Foreskin keratinocyte (primary cell): ENCODE measurements at places on chromosomes 1 and 21.

GRCh38 chr1:195962051-195962450 is 646.2 kb downstream of the KCNT2 start:
- DNase-seq, result no peak

- DNase-seq, result no peak
Observed at GRCh38 chr1:97202481-97203380, 481.1 kb downstream of the PTBP2 start.

GRCh38 chr1:82065916-82066315 is 265.2 kb downstream of the ADGRL2 start:
- no peak for DNase-seq

DNA sequence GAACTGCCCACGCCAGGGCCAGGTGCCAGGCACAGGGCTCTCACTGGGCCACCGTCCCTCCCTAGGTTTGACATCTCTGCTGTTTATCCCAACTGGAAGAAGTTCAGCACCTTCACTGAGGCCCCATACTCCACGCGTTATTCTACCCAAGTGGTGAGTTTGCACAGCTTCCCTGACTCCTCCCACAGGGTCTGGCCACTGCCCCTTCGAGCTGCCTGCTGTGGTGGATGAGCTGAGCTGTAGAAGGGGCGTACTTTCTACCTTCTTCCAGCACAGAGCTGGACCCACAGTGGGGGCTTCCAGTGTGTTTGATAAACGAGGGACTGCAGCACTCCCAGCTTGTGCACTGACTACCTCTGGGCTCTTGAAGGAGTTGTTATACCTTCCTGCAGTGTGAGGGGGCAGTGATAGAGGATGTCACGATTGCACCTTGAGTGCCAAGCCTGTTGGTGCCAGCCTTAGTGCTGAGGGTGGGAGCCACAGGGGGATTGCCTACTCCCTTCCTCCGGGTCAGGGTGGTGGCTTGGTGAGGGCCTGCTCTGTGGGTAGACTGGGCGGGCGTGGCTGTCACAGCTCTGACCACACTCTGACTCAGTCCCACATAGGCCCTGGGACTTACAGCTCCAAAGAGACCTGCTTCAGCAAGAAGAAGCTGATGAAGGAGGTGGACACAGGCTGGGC is 5.9 kb upstream of the TTC22 start:
- DNase-seq, result no peak

DNA sequence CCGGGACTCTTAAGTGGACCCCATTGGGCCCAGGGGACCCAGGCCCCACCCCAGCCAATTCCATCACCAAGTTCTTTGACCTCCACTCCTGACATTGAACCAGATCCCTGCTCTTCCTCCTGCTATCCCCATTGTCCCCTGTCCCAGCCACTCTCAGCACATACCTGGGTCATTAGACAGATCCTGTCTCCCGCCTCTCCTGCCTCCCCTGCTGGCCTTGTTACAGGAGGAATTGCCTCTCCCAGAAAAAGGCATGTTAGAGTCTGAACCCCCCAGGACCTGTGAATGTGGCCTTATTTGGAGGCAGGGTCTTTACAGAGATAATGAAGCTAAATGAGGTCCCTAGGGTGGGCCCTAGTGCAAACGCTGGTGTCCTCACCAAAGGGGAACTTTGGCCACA is 301.9 kb downstream of the NPHP4 start:
- no peak for DNase-seq

DNA sequence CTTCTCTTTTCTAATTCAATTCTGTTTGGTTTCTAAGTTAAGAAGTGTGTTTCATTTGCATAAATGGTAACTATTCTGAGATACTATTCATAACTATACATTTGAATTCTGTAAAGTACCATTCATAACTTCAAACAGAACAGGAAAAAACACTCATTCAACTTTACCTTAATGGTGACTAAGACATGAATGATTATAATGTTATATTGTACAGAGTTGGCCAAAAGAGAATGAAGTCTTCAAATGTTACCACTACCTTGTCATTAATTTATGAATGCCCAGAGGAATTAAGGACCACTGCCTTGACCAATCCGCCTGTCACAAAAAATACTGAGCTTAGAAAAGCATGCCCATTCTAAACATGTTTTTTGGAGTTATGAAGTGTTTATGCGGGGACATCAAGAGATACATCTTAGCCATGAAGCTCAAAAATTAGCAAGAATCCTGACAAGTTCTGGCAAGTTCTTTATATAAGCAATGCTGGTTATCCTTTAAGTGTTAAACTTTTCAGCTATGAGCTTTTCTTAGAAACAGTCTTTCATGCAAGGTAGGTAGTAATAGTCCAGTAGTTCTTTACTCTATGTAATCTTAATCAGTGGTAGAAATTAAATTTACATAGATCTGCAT is 7.9 kb downstream of the WASF2 start:
- DNase-seq, result peak; percentile 64

DNA sequence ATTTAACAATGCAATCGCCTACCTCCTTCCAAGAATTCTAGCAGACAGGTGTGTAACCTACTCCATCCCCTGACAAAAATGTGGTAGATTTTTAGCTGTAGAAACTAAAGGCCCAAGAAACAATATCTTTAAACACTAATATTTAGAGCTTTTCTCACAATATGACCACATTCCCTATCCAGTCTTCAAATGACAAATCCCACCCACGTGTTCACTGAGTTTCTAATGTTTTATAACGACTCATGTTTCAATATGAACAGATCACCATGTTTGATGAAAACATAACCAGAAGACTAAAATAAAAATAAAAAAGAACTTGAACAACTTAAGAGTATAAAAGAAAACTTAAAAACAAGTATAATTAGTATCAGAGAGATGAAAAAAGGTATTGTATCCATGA is 24.6 kb downstream of the RSBN1 start:
- no peak for DNase-seq

- DNase-seq, result no peak
Observed at GRCh38 chr1:192443616-192444015, 126.8 kb downstream of the RGS21 start.

- no peak for DNase-seq
Observed at GRCh38 chr21:46423546-46424038, 35.1 kb upstream of the DIP2A start.

- DNase-seq, result no peak
Observed at GRCh38 chr1:89697383-89697782, 64.5 kb downstream of the LRRC8C start.

GRCh38 chr1:150003801-150004200 is 6.7 kb downstream of the OTUD7B start:
- DNase-seq, result no peak

- no peak for DNase-seq
Observed at GRCh38 chr1:149962736-149963135, 26.1 kb upstream of the MTMR11 start.

DNA sequence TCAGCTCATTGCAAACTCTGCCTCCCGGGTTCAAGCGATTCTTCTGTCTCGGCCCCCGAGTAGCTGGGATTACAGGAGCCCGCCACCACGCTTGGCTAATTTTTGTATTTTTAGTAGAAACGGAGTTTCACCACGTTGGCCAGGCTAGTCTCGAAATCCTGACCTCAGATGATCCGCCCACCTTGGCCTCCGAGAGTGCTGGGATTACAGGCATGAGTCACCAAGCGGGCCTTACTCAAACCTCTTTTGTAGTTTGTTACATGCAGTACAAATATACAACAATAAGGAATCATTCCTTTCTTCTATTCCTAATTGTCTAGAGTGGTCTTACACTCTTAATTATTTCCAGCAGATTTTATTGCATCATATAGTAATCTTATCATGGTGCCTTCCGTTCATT is 16.6 kb downstream of the SPATA17 start:
- DNase-seq, result no peak

DNA sequence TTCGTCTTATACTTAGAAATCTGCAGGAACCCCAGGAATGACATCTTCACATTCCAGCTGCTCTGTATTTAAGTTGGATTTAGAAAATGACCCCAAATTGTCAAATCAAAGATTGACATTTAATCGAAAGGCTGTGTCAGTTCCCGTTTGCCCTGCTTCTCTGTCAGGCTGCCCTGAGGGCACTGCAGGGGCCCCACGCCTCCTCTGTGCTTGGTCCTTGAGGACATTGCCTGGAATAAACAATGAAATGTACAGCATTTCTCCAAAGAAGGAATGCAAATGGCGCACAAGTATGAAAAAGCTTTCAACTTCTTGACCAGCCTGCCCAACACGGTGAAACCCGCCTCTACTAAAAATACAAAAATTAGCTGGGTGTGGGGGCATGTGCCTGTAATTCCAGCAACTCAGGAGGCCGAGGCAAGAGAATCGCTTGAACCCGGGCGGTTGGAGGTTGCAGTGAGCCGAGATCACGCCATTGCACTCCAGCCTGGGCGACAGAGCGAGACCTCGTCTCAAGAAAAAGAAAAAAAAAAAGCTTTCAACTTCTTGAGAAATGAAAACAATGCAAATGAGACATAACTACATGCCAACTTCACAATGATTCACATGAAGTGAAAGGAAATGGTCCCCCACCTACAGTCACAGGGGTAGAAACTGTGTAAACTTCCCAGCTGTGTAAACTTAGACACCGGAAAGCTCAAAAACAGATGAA is 3.0 kb downstream of the TMPRSS3 start:
- no peak for DNase-seq

DNA sequence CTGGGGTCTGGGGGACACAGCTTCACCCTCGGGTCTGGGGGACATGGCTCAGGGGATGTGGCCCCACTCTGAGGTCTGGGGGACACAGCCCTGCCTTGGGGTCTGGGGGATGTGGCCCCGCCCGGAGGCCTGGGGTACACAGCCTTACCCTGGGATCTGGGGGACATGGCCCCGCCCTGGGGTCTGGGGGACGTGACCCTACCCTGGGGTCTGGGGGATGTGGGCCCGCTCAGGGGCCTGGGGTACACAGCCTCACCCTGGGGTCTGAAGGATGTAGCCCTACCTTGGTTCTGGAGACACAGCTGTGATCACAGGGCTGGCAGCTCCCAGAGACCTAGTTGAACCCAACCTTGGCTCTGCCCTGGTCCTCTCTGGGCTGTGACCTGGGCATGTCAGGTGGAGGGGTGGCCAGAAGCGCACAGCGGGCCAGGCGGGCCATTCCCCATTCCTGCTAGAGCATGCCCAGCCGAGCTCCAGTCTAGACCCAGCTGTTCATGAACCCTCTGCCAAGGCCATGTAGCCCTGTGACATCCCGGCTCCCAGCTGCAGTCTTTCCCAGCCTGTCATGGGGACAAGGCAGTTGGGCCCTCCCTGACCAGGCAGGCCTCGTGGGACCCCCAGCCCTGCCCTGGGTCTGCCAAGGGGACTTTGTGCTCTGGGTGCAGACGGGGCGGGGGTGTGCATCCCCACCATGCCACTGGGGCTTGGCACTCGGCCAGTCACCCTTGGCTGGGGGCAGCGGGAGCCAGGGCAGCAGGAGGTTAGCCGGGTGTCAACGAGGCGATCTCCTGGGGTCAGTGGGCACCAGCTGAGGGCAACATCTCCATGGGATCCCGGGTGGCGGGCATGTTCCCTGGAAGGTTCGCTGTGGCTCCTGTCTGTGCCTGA is 43.9 kb downstream of the WNT9A start:
- no peak for DNase-seq

GRCh38 chr1:206001476-206001888 is 1.7 kb downstream of the RAB7B start:
- DNase-seq, result peak; percentile 84

- DNase-seq, result no peak
Observed at GRCh38 chr1:227161470-227161869, 156.8 kb downstream of the CDC42BPA start.

DNA sequence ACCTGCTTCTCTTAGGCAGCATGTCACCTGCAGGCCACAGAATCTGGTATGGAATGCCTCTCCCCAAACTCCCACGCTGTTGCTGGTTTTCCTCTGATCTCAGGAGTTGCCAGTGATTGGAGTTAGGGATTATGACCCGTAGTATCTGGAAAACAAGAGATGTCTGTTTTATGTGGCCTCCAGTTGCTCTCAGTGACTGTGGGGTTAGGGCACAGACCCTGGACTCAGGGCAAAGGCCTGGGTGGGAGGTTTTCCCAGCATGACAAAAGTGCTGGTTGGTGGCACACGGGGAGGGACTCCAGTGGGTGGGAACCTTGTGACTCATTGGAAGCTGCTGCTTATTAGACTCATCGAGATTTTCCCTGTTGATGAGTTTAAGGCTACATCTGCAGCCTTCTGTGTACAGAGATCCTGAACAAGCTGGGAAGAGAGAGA is at the start of gene NR1I3:
TSS of gene NR1I3 (minus strand) at position 165 of the 435 bp plus-strand sequence. CDS start 1,638 bp downstream, outside the sequence.
- no peak for DNase-seq

DNA sequence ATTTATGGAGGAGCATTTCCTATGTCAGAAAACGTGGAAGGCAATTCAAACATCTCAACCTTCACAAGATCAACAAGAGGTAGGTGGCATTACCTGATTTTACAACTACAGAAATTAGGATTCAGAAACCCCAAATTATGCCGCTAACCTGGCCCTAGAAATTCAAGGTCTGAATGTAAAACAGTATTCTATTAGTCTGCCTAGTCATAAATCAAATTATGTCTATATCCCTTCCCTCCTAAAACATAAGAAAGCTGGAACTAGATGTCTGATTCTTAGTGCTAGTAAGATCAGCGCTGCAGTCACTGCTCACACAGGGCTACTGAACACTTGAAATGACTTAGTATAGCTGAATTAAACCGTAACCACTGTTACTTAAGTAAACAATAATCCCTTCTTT is 1.4 kb downstream of the TOMM20 start:
- DNase-seq, result no peak

- no peak for DNase-seq
Observed at GRCh38 chr1:77927414-77927813, 39.0 kb downstream of the NEXN start.

GRCh38 chr1:221574529-221574928 is 167.4 kb downstream of the DUSP10 start:
- DNase-seq, result no peak

- DNase-seq, result peak; percentile 65
Observed at GRCh38 chr1:58769809-58770320, 14.0 kb downstream of the JUN start.

- no peak for DNase-seq
Observed at GRCh38 chr1:89704014-89704413, 71.1 kb downstream of the LRRC8C start.
